ENCODE measurements at places on chromosomes 2 and 18.

GRCh38 chr2:28447943-28448792, 47.7 kb upstream of the PLB1 start:
- DNase-seq = no peak

GRCh38 chr2:143481733-143482132, 352.5 kb downstream of the ARHGAP15 start:
- no peak for DNase-seq

DNA sequence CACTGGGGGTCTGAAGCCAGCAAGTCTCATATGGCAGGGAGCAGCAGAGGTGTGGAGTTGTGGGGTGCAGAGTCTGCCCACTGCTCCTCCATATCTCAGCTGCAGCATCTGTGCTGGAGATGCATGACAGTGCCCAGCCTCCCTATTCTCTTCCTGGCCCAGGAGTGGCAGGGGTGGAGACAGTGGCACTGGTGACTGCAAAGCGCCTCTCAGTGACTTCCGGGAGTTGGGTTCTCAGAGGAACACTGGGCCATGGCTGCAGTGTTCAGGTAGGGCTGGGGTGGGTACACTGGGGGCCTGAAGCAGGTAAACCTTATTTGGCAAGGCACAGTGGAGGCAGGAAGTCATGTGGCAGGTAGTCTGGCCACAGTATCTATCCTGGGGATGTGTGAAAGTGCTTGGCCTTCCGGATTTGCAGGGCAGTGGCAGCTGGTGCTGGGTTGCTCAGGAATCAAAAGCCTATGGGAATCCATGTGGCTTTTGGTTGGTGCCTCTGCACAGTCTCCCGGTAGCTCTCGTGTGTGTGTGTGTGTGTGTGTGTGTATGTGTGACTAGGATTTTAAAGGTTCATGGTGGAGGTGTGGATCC, 60.3 kb upstream of the THUMPD2 start:
- no peak for DNase-seq

- peak; percentile 8 for DNase-seq
These were observed 912.8 kb downstream of the NRXN1 start for GRCh38 chr2:50118905-50119702.

DNA sequence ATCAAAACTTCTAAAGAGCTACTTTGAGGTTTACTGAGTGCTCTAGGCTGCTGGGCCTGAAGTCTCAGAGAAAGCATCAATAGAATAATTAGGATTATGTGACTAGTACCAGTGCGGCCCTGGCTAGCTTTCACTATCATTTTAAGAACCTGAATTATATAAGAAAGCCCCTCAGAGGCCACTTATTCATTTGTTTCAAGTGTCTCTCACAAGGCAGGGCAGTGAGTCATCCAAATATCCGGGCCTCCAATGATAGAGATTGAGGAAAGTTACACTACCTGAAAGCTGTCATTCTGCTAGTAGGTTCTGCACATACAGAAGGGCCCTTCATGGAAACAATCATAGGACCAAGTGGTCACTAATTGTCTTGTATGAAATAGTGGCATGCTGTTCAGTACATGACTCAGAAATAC, 193.1 kb downstream of the L3MBTL4 start:
- no peak for DNase-seq

DNA sequence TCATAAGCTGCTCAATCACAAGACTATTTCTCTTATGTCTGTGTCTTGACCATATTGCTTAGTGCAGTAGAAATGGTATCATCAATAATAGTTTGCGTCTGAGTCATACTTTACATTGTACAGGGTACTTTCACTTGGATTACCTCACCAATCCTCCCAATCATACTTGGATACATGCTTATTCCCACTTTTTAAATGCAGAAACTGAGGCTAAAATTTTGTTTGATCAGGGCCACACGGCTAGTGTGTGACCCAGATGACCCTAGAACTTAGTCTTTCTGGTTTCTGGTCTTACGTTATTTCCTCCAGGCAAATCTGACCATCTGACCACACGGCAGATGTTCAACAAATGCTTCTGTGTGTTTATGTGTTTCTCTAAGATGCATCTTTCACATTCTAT, 23.8 kb upstream of the CCL20 start:
- no peak for DNase-seq

All from NCI-H526 (cell line).